ENCODE measurements at places on chromosomes 1 and 21.

DNA sequence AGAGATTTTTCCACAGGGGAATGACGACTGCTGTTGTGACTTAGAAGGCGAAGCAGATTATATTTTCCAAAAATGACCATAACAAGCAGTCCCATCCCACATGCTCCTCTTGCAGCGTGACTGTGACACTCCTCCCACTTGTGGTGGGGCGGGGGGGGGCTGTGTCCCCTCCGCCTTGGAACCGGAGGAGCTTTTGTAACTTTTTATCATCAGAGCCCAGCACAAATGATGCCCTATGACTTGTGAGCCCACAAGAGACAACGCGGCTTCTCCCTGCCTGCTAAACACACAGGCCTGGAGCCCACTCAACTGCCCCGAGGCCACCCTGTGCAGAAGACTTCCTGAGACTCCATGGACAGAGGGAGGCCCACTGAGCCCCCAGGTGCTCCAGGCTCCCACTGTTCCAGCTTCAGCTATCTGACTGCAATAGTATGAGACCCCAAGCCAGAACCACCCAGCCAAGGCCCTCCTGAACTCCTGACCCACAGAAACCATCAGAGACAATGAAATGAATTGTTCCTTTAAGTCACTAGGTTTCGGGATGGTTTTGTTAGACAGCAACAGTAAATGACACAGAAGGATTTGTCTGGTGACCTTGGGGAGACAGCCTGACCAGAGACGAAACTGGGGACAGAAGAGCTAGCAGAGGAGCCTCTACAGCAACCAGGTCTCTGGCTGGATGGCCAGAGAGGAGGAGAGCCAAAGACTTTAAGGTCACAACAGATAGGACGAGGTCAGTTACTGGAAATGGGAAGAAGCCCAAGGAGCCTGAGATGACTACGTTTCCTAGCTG, 58.8 kb downstream of the CAPZB start:
- DNase-seq, result no peak

DNA sequence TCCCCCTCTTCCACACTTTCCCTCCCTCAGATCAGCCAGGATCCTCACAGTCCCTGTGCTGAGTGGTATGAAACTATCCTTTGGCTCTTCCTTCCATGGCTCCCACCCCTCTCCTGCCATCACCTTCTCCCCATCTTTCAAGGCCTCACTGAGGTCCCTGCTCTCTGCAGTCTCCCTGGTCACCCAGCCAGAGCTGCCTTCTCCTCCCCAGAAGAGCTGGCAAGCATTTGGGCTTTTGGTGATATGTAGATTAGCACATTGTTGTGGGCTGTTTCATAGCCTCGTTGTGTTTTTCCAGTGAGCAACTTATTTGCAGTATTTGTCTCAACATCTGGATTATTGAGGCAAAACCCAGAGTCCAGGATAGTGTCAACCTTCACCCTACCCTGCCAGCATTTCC, 2.2 kb downstream of the CSF1 start:
- DNase-seq, result no peak

GRCh38 chr1:34926156-34926555, 3.3 kb downstream of the DLGAP3 start:
- DNase-seq, result no peak

DNA sequence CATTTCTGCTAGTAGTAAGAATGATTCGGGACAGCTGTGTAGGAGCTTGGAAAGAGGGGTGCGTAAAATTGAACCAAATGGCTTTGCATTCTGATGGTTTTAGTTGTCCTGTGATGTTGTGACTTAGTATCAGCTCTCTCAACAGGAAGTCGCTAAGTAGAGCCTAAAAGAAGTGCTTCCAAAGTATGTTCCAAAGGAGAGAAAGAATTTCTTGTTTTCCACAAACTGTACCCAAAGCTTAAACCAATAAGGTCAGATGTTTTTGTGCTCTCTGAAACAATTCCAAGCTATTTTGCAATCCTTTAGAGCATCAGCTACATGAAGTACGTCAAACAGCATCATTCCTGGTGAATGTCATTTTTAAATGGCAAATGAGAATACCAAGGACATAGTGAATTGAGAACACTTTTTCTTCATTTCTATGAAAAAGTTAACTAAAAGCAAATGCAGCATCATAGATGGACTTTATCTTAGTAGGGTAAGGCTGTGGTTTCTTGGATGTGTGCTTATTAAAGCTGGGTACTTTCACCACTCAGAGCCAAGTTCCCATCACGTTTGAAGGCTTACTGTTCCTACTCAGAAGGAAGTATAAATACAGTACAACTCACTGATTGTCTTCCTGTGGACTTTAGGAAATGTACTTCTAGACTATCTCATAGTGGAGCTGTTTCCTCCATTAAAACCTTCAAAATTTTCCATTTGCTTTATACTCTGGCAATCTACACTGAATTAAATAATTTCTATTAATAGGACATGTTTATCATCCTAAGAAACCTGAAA, 148.6 kb downstream of the C1orf21 start:
- no peak for DNase-seq

- no peak for DNase-seq
Measured at GRCh38 chr21:38609580-38609979, 111.3 kb upstream of the ERG start.

GRCh38 chr1:14800500-14801076, 202.1 kb downstream of the KAZN start:
- DNase-seq, result no peak

- DNase-seq, result no peak
Measured at GRCh38 chr1:83834621-83835264, 164.2 kb downstream of the TTLL7 start.

DNA sequence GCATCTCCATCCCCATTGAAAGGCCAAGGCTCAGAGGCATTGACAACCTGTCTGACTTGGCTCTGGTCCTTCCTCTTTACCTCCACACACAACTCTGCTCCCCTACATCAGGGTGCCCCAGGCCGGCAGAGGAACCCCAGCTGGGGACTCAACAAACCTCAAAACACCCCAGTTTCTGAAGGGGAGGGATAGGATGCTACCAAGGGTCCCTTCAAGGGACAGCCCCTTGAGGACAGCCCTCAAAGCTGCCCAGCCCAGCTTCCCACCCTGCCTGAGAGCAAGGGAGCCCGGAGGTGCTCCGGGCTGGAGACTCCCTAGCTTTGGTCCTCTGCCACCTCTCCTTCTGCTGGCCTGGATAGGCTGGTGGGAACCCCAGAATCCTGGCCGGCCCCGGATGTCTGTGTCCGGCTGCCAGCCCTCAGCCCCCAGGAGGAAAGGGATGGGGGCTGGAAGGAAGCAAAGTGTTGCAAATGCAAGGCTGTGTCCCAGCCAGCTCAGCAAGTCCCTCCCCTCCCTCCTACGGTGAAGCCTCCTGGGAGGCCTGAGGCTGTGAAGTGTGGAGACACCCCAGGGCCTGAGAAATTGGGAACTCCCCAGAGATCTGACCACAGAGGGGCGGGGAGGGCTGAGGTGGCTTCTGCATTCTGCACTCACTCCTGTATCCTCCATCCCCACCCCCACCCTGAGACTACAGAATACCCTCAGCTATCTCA, 1.1 kb upstream of the MARCKSL1 start:
- DNase-seq, result peak; percentile 84

GRCh38 chr1:200624679-200625335, 4.3 kb upstream of the KIF14 start:
- no peak for DNase-seq

DNA sequence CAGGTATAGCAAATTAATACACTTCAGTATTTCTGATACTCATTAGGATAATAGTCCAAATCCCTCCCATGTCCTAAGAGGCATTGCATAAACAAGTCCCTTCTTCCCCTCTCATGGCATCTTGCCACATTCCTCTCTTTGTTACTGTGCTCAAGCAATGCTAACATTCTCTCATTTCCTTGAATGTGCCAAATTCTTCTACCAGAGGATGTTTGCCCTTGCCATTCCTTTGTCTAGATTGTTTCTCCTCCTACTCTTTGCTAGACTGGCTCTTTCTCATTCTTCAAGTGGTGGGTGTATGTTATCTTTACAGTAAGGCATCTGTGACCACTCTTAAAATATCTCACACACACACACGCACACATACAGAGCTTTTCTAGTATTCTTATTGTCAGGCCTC, 621.0 kb upstream of the CXADR start:
- no peak for DNase-seq

GRCh38 chr1:41101950-41102607, 80.6 kb upstream of the SLFNL1 start:
- DNase-seq, result no peak

- DNase-seq, result no peak
Measured at GRCh38 chr1:236550961-236551851, 27.4 kb downstream of the LGALS8 start.

DNA sequence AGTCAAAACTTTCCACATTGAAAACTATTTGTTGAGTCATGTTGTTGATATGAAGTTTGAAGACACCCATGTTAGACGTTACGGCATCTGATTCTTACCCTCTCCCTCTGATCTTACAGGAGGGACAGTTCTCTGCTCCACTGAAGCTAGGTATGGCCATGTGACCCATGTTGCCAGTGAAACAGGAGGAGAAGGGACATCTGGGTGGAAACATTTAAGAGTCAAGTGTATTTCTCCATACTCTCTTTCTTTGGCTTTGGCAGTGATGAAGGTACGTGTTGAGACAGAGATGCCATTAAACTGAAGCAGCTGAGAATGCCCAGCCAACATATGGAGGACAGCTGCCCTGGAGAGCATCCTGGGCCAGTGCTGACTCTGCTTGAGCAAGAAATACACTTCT, 198.4 kb upstream of the PTGFR start:
- no peak for DNase-seq

DNA sequence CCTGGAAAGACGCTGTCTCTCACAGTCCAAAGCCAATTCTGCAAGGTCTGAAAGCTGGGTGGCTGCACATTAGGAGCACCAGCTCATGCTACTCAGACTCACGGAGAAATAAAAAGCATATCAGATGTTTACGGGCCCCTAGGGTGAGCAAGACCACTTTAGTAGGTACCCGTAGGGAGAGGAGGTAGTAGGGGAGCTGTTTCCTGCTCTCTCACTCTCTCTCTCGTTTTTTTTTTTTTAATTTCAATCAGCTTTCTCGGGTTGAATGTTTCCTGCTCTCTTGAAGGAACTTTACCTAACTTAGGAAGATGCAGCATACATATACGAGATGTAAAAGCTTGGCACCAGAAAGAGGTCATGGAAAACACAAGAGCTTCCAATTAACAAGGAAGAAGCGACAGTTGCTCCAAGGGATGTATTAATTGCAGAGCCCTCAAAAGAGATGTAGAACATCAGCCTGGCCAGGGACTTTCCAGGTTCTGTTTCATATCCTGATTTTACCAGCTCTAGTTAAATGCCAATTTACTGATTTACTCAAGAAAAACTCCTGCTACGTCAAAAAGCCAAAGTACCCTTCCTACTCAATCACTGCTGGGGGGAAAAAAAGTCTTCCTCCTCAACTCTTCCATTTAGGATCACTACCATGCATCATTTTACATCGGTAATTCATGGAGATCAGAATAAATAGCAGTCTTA, 3.1 kb downstream of the LORICRIN start:
- peak; percentile 40 for DNase-seq

DNA sequence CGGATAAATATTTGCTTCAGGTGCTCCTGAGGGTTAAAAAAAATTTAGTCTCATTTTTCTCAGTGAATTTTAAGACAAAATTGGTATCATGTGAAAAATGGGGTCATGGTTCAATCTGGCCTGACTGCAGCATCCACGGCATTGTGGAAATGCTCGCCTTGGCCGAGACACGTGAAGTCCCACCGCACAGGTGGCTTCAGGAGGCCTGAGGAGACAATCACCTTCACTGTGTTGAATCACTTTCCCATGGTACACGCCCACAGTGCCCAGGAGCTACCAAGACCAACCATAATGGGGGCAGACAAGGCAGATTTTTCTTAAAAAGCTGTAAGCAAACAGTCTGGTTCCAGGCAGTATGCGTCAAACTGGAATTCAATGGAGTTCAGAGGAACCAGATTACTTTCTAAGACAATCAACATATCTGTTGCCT, 11.0 kb upstream of the CPLANE2 start:
- DNase-seq, result no peak

DNA sequence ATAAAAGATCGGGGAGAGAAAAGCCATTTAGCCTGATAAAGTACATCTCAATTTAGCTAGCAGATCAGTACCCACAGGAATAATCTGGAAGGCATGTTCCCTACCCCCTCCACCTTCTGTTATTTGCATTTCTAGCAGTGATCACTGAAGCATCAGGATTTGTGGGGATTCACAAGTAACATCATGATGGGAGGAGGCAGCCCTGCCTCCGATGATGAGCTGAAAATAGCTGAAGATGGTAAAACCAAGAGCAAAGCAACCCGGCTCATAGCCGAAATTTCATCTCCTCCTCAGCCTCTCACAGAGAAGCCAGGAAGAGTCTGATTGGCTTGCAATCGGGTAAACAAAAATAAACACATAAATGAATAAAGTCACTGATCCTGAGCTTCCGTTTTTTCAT, 2.4 kb downstream of the CCSAP start:
- DNase-seq, result no peak

DNA sequence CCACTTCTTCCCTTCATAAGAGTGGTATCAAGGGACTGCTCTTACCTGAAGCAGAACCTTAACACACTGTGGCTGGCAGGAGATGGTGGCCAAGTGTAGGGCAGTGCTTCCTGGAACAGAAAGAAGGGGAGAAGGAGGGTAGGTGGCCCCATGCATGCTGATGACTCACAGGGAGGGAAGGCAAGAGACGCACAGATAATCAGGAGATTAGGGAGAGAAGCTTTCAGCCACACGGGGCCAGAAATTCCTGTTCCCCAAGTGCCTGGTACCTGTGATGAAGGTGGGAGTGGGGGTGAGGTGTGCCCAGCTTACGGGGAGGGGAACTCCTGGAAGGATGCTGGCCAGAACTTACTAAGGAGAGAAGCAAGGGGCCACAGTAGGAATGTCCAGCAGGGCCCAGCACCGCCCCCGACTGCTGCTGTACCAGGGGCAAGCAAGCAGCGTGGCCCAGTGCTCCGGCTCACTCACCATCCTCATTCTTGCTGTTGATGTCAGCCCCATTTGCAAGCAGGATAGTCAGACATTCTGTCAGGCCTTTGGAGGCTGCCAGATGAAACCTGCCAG, 7.7 kb downstream of the ANKRD35 start:
- no peak for DNase-seq

DNA sequence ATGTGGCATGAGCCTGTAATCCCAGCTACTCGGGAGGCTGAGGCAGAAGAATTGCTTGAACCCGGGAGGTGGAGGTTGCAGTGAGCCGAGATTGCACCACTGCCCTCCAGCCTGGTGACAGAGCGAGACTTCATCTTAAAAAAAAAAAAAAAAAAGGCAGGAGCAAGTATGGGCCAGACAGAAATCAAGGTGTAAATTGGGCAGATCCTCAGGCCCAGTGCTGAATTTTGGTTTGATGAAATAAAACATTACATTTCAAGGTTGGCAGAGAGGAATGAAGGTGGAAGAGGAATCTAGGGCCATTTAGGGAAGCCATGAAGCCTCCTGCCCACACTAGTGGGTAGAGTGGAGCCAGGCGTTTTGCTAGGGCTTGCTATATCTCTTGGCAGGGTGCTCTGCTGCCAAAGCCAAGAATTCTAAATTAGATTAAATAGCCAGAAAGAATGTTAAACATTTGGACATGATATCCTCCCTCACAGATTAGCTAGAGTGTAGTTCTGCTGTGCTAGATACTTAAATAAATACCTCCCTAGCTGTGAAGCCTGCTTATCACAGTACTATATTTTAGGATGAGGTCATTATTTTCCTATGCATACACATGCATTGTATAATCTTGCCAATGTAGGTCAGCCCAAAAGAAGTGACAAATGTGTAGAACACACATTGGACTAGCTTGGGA, 16.6 kb upstream of the LGALS8 start:
- DNase-seq, result no peak

All from GM10248 (cell line).